Left renal pelvis (tissue), 4 donors: ENCODE measurements at places on chromosomes 11 and 22. TPM values are rescaled to one million over a fixed set of nuclear protein-coding genes. Genes with fewer than 3 reads are reported as not detected.

GRCh38 chr11:72954860-72955259 is 140.6 kb downstream of the ATG16L2 start:
- DNase-seq, result no peak

Gene TOB2
- 55.9 TPM for polyA plus RNA-seq

Gene CHADL
- polyA plus RNA-seq, result 3.4 TPM

- no peak for DNase-seq
Measured at GRCh38 chr11:4032097-4032496, 62.5 kb upstream of the RRM1 start.

DNA sequence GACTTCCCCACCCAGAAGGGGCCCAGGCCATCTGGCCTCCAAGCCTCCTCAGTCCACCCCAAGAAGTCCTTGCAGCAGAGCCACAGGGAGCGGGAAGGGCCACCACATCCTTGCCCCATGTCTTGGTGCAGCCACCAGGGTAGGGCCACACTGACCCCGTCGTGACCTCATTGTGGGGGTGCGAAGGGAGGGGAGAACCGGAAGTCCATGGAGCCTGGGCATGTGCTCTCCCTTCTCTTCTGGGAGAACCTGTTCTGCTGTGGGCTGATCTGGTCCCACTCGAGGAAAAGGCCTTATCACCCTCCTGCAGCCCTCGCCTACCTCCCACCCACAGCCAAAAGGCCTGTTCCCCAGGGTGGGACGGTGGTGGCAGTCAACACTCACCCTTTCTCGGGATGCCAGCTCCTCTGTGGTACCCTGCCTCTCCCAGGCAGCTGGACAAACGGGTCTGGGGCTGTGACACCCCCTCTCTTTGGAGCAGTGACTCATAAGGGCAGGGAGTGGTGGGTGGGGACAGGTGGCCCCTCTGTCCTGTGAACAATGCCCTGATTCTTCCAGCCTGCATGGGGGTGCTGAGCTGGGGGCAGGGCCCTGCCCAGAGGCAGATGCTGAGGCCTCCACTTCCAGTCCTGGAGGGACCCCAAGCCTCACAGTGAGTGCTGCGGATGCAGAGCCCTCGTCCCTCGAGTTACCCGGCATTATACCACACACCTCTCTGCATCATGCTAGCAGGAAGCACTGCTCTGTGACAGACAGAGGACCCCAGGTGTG is 14.6 kb upstream of the CTSD start:
- no peak for DNase-seq

GRCh38 chr22:47111626-47112581 is 349.5 kb downstream of the TBC1D22A start:
- DNase-seq, result no peak

Gene LRRC32
- 70.3 TPM for polyA plus RNA-seq

DNA sequence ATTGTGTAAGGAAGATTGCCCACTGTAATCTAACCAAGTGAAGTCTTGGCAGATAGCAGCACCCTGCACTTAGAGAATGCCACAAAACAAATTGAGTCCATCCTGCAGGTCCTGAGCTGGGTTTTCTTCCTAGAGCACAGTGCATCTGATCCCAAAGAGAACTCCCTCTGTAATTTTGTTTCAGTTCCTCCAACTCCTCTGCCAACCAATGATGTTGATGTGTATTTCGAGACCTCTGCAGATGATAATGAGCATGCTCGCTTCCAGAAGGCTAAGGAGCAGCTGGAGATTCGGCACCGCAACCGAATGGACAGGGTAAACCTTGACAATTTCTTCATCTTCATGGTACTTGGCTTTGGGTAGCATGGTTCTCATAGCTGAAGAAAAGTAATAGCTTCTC is 33.1 kb upstream of the ST14 start:
- no peak for DNase-seq

Gene MMP27
- not detected for polyA plus RNA-seq

DNA sequence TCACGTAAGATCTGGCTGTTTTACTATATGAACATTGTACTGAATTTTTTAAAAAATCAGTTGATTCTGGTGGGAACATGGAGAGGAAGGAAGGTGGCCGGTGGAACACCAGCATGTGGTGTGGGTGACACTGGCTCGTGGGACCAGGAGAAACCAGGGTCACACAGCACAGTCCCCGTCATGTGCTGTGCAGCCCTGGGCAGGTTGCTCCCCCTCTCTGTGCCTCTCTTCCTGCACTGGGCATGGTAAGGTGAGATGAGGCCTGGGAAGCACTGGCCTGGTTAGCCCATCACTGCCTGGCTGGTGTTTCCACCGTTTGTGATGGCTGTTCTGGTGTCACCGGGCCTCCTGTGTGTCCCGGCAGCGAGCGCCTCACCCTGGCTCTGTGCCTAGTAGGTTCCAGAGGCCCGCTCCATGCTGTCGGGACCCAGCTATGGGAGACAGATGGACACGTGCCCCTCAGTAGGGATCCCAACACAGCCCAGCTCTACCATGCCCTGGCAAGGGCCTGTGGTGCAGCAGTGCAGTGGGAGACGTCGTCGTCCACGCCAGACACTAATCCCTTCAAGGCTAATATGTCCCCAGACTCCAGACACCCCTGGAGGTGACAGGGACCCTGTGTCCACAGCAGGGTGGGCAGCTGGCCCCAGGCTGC is 88.2 kb upstream of the LINC01488 start:
- no peak for DNase-seq
